ENCODE measurements at places on chromosomes 6 and 20.

DNA sequence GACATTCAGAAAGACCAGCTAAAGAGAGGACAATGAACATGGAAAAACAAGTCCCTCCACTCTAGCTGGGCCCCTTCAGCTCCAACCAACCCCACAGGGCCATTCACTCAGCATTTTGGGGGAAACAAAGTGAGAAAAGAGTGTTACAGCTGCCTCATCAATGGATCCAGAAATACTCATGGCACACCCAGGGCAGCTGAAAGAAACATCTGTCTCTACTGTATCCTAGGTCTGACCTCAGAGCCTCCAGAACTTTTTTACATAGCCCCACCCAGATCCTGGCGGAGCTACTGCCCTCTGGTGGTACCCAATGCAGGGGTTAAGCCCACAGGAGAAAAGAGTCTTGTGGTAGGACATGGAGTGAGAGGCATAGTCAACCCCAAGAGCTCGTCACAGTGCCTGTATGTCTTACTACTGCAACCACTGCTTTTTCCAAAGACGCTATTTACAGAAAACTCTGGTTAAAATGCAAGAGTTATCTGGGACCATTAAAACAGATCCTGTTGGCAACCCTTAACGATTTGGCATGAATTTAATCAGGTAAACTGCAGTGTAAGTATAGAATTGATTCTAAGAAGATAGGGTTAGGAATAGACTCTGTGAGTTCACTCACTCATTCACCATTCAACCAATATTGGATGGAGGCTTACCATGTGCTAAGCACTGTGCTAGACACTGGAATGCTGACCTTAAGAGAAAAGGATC, 37.4 kb upstream of the FAM83C start:
- DNase-seq: no peak

- no peak for DNase-seq
These were observed 42.8 kb upstream of the TTPAL start for GRCh38 chr20:44432618-44433577.

DNA sequence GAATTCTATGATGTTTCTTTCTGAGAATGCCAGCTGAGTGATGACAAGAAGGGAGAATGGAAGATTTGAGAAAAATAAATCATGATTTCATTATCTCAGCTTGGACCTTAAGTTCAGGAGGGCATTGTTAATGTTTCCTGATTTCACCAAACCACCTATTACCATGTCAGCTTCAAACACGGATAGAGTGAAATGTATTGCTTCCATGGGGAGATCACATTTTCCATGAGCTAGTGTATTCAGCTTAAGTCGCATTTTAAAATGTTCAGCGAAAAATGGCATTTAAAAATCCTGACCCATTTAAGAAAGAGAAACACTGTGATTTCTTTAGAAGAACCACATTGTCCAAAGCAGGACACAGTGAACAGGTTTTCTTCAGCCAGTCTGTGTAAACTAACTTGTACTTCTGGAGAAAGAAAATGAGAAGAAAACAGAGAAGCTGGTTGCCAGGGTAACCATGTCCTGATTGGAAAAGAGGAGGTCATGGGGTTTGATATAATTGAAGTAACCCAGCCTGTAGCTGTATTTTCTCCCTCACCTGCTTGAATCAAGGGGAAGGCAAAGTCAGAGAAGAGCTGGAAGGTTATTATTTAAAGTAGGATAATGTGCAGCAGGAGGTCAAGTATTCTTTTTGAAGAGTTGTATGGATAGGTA, 684.1 kb upstream of the NRSN1 start:
- no peak for DNase-seq

GRCh38 chr6:11384531-11385309, 152.3 kb upstream of the NEDD9 start:
- DNase-seq: no peak

GRCh38 chr20:3813848-3814581, 6.3 kb upstream of the AP5S1 start:
- no peak for DNase-seq

- no peak for DNase-seq
These were observed 269.6 kb downstream of the CD109 start for GRCh38 chr6:73965539-73966029.

GRCh38 chr6:7311917-7312615, 933 bp downstream of the SSR1 start:
- no peak for DNase-seq

- DNase-seq: peak; percentile 2
These were observed at the start of gene SLC35D3 for GRCh38 chr6:136921936-136922684. Gene SLC35D3, plus strand, starts transcription at chr6:136922301. Its CDS starts 128 bp downstream, at chr6:136922429.

DNA sequence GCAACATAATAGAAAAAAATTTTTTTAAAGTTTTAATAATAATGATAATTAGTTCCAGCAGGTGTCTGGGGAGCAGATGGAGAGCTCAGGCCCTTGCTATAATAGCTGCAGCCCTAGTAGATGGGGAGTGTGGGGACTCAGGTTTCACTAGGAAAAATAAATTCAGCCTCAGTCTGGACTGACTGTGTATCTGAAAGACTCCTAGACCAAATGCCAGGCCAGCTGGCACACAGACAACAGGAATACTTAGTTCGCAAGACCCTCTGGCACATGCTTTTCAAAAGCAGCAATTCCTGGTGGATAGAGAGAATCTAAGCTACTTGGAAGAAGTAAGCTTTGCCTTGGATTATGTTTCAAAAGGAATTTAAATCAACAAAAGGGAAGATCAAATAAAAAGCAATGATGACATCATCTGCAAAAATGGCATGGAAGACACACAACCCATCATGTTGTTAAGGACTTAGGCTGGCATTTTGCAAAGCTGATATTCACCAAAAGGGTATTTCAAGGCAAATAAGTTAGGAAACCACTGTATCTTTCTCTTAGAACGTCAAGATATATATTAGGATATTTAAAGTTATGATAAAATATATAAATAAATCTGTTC, 107.8 kb downstream of the RNGTT start:
- DNase-seq: no peak

GRCh38 chr20:59015411-59015810, 3.8 kb upstream of the TUBB1 start:
- DNase-seq: no peak

- no peak for DNase-seq
These were observed 104.5 kb downstream of the NOL4L start for GRCh38 chr20:32480371-32481241.

DNA sequence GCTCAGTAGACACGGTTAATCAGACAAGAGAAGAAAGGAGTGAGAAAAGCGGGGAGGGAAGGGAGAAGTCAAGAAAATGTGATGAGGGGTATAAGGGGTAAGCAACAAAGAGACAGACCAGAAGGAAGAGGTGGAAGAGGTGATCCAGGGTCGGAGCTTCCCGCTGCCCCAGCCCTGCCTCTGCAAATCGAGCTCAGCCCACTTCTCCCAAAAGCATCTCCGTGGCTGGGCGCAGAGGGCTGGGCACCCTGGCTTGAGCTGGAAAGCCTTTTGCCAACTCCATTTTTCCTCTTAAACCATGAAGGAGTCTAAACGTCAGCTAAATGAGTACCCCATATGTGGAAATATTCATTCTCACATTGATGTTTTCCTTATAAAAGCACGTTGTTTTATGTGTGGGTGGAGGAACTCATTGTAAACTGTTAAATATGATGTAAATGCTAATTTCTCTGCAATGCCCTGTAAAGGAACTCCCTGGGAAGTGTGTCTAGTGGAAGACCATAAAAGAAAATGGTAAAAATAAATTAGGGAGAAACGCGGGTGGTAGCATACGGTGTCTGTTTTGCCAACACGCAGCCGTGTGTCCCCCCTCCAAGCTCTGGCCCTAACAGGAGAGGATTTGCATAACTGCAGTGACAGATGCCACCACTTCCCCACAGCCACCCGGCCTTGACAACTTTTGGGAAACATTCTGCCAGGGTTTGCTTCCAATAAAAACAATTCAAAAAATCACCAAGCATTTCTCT, 55.2 kb upstream of the MAFB start:
- DNase-seq: no peak

Data from stimulated activated CD4-positive, alpha-beta T cell treated with anti-CD3 and anti-CD28 coated beads, Interleukin-15, amount 100 ng/mL, for 1 hour (primary cell).